ENCODE measurements at places on chromosomes 3 and 15.

GRCh38 chr3:110612045-110612444 is 459.6 kb upstream of the NECTIN3 start:
- no peak for DNase-seq

- DNase-seq: no peak
Observed at GRCh38 chr3:131713416-131714123, 210.8 kb upstream of the MRPL3 start.

GRCh38 chr3:55702822-55703221 is 215.7 kb upstream of the WNT5A start:
- no peak for DNase-seq

- DNase-seq: no peak
Observed at GRCh38 chr3:178907081-178907480, 164.5 kb downstream of the ZMAT3 start.

DNA sequence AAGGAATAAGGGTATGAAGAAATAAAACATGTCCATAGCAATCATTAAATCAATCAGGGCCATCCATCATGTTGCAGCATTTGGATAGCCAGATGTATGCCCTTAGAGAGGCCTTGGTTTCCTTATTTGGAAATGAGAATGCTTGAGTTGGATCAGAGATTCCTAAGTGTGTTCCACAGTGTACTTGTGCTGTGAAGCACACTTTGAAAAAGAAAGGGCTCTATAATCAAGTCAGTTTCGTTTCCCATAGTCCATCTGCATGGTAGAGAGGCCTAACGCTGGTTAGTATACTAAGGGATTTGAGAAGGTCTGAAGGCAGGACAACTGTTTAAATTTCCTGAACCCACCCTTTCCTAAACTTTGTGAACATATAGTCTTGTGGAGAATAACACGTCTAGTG is 30.9 kb downstream of the RBMS3 start:
- no peak for DNase-seq

- no peak for DNase-seq
Observed at GRCh38 chr3:138912237-138912636, 34.7 kb downstream of the FOXL2 start.
